ENCODE measurements at places on chromosomes 7 and 10. TPM values are rescaled to one million over a fixed set of nuclear protein-coding genes. Genes with fewer than 3 reads are reported as not detected.

DNA sequence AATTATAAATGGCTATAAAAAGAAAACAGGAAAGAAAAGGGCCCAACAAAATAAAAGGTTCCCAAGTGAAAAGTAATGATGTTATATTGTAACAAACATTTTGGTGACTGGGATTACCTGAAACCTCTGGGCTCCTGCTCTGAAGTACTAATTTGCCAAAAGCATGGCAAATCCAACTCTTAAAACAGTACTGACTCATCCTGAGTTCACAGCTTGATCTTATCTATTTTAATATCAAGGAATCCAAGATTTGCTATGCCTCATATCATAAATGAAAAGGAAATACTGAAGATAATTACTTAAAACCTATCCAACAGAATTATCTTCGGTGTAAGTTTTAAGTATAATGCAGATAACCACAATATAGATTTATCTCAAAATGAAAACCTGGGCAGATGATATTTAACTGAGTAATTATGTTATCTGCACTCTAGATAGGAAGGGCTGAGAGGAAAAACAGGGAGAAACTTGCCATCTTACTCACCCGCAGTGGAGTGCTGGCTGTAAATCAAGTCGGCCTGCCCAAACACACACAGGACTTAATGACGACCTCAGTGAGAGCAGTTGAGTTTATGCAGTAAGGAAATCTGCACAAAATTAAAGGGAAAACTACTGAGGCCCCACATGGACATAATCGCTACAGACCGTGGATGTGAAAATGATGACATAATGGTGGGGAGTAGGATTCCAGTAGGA is 48.4 kb downstream of the MPP7 start:
- H3K36me3 ChIP-seq = no peaks in the 10 kb centered on the region
- no peak for DNase-seq
- H3K4me3 ChIP-seq = no peak overlapping the region
- no peaks in the 10 kb centered on the region for H3K4me1 ChIP-seq

Gene SND1
- 110 TPM for polyA plus RNA-seq

DNA sequence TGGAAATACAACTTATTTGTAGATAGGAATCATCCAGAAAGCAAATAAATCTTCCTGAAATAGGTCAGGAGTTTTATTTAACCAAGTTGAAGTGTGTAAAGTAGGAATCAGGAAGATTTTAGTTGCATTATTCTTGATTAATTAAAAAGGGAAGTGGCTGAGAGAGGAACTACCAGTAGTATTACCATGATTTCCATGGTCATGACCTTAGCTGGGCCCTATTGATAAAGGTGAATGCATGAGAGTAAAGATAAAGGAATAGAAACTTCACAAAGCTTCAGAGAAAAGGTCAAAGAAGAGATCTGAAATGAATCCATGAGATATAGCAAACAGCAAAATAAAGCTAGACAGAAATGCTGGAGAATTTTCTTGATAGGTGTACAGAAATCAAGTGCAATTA is 46.2 kb upstream of the DLX6 start:
- no peak overlapping the region for H3K27ac ChIP-seq
- H3K27me3 ChIP-seq = no peaks in the 10 kb centered on the region
- H3K4me1 ChIP-seq = no peaks in the 10 kb centered on the region
- no peak overlapping the region for H3K4me3 ChIP-seq
- DNase-seq = no peak
- no peaks in the 10 kb centered on the region for H3K36me3 ChIP-seq

Gene COL13A1
- polyA plus RNA-seq = 0.07 TPM

GRCh38 chr10:63720676-63721075 is 199.5 kb downstream of the REEP3 start:
- H3K4me3 ChIP-seq = no peak overlapping the region
- H3K27ac ChIP-seq = no peak overlapping the region
- H3K4me1 ChIP-seq = peaks cover 14% of the 10 kb centered on the region
- H3K36me3 ChIP-seq = no peaks in the 10 kb centered on the region

GRCh38 chr10:102985811-102986210 is 67.7 kb downstream of the CNNM2 start:
- H3K27me3 ChIP-seq = no peaks in the 10 kb centered on the region
- no peak overlapping the region for H3K27ac ChIP-seq
- H3K36me3 ChIP-seq = no peaks in the 10 kb centered on the region
- H3K4me1 ChIP-seq = peaks cover 69% of the 10 kb centered on the region
- no peak for DNase-seq
- H3K4me3 ChIP-seq = no peak overlapping the region

GRCh38 chr7:96085953-96086352 is 235.9 kb downstream of the SLC25A13 start:
- DNase-seq = no peak
- H3K27me3 ChIP-seq = no peaks in the 10 kb centered on the region

Gene LRRC18
- not detected for polyA plus RNA-seq

DNA sequence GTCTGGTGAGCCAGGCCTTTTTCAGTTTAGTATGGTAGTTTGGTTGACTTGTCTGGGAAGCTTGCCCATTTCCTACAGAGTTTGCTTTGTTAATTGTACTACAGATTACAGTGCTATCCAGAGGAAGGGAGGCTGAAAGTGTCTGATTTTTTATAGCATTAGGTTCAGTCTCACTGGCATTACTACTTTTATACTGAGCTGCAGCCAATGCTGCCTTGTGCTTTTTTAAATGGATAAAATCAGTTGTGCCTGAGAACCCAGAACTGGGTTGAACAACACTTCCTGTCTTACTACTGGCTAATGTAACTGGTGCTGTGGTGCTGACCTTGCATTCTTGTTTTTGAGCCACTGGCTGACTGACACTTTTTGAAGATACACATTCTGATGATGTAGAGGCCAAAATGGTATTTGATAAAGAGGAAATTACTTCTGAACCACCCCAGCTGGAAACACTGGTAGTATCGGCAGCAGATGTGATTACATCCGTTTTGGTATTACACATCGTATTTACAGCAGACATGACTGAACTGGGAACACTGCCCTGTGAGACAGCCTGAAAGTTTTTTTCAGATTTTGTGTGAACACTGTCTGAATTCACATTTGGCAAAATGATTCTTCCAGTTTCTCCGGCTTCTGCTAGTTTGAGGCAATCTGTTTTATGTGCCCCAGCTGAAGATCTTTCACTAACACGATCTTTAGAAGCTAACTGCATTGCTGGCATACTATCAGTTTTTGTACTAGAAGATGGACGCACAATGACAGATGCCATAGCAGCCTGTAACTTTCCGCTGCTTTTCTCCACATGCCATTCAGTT is 74.1 kb downstream of the NRBF2 start:
- no peak overlapping the region for H3K4me3 ChIP-seq
- no peaks in the 10 kb centered on the region for H3K4me1 ChIP-seq
- peaks cover 70% of the 10 kb centered on the region for H3K36me3 ChIP-seq
- no peaks in the 10 kb centered on the region for H3K27me3 ChIP-seq
- H3K27ac ChIP-seq = no peak overlapping the region

GRCh38 chr10:79129361-79129997 is 60.7 kb downstream of the ZMIZ1 start:
- H3K27ac ChIP-seq = peak overlapping the region; percentile 29
- DNase-seq = peak; percentile 45
- peaks cover 84% of the 10 kb centered on the region for H3K4me1 ChIP-seq
- H3K36me3 ChIP-seq = peaks cover 31% of the 10 kb centered on the region
- no peaks in the 10 kb centered on the region for H3K27me3 ChIP-seq
- no peak overlapping the region for H3K4me3 ChIP-seq

Gene PDK4
- polyA plus RNA-seq = 0.04 TPM

GRCh38 chr7:11620406-11621253 is 211.4 kb downstream of the THSD7A start:
- H3K27ac ChIP-seq = no peak overlapping the region
- no peaks in the 10 kb centered on the region for H3K4me1 ChIP-seq
- H3K36me3 ChIP-seq = no peaks in the 10 kb centered on the region

Gene GARIN1A
- polyA plus RNA-seq = 0.12 TPM

GRCh38 chr10:118547282-118547681 is 48.2 kb downstream of the PRLHR start:
- no peak overlapping the region for H3K27ac ChIP-seq
- DNase-seq = no peak
- H3K27me3 ChIP-seq = peaks cover 5% of the 10 kb centered on the region
- no peak overlapping the region for H3K4me3 ChIP-seq
- H3K4me1 ChIP-seq = no peaks in the 10 kb centered on the region
- H3K36me3 ChIP-seq = no peaks in the 10 kb centered on the region

Gene CLIP2
- 9.2 TPM for polyA plus RNA-seq

DNA sequence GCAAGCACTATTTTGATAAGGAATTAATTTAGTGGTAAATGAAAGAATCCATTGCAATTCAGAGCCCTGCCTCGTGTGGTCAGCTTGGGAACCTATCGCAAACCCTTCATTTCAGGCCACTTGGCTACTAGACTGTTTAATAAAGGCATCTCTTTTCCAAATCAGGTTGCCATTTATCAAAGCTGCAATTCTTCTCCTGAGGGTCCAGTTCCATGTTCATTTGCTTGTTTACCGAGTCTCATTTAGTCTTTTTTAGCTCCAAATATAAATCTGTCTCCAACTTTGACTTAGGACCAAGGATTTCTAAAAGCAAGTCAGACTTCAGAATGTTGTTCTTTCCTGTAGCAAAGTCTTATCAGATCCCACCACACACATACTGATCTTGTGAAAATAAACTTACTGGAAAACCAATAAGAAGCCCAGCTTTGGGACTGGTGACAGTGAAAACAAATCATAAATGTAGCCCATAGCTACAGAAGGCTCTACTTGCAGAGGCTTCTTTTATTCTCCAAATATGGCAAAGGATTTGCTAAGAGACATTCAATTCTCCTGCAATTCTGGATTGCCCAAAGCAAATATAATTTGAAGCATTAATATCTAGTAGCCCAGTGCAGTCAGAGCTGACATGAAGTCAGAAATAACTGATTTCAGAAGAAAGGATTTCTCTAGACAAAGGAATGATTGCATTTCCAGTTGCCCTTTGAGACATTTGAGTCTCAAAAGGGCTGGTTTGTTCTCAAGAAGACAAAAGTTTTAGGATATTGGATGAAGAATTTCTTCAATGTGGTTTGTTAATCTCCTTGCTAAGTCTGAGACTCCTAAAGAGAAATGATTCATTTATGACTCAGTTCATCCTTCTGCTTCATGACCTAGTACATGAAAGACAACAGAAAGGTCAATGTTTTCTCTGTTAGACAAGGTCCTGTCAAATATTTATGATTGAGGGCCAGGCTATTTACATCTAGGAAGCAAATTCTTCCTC is 28.0 kb downstream of the PPP1R3C start:
- H3K4me3 ChIP-seq = no peak overlapping the region
- H3K27ac ChIP-seq = no peak overlapping the region
- no peak for DNase-seq
- H3K36me3 ChIP-seq = no peaks in the 10 kb centered on the region

DNA sequence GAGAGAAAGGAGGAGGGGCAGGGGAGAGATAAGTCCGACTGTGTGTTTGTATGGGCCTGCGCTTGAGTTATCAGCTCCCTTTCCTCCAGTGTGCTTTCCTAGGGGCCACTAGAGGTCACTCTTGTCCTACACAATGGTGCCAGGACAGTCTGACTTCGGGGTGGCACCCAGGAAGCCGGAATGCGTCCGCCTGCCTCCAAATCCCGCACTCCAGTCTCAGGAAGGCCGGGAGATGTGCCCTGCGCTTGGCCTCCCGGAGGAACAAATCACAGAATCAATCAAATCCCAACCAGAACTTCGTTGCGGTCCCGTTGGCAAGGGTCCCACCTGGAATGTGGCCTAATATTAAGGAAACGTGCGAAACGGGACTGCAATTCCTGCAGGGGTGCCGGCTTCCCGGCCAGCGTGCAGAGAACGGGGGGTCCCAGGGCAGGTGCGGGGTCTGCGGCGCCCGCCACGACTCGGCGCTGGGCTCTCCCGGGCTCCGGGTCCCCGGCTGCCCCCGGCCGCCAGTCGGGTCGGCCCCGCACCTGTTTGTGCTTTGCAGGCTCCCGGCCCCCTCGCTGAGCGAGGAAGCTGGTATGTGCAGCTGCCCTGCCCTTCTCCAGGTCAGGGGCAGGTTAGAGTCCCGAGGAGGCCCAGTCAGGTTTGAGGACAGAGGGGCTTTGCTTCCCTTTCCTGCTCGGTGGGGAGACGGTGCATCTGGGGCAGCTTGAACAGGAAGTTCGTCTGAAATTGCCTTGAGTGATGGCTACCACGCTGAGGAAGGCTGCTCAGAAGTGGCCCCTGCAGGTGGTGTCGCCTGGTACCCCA is 21.0 kb upstream of the HPS1 start:
- peak; percentile 79 for DNase-seq
- H3K4me3 ChIP-seq = peak overlapping the region; percentile 57
- H3K27ac ChIP-seq = no peak overlapping the region

DNA sequence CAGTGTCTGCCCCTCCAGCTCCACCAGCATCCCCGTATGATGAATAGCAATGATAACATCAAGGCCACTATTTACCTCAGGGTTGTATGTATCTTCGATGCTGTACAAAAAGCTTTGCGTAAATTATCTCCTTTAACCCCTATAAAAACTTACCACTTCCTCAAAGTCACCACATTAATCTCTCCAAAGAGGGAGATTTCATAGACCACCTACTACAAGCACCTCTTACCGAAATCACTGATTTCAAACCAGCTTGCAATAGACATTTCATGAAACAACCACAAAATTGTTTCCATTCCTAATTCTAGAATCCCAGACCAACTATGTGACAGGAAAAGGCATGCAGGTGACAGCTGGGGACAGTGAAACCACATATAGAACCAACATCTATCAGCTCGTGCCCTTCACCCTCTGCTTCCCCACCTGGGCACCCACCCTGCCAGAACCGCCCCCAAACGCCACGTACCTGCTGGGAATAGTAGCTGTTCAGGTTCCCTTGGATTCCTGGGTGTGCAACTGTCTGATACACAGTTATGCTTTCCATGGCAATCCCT is 20.1 kb upstream of the MMP21 start:
- H3K36me3 ChIP-seq = 0 out of 3 replicates have a peak, but pooled peaks cover 4% of the 10 kb centered on the region
- no peaks in the 10 kb centered on the region for H3K27me3 ChIP-seq
- H3K4me1 ChIP-seq = peaks cover 64% of the 10 kb centered on the region
- H3K27ac ChIP-seq = no peak overlapping the region

- no peak for DNase-seq
- H3K27ac ChIP-seq = no peak overlapping the region
- H3K4me1 ChIP-seq = no peaks in the 10 kb centered on the region
- no peak overlapping the region for H3K4me3 ChIP-seq
- peaks cover 3% of the 10 kb centered on the region for H3K27me3 ChIP-seq
These were observed 115.7 kb downstream of the PRKAG2 start for GRCh38 chr7:151761231-151761630.

Gene EIF5AL1
- polyA plus RNA-seq = 0.50 TPM

DNA sequence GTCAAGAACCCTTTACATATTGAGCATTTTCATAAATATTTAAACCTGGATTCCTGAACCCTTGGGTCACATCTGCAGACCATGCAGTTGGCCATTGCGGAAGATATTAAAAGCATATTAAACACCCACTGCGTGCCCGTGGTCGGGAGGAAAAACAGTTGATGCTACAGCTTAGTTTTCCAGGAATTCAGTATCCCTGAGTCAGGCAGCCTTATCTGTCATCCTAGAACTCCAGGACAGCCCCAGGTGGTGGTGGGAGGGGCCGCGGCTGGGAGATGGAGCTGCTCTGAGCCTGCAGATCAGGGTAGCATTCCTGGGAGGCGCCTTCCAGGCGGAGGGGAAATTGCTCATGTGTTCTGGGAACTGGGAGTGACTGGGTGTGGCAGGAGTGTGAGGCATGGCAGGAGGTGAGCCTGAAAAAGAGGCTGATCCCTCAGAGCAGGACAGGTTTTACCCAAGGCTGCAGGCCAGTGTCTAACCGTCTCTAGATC is 222.9 kb upstream of the SH2B2 start:
- no peak overlapping the region for H3K27ac ChIP-seq
- no peaks in the 10 kb centered on the region for H3K27me3 ChIP-seq
- peaks cover 3% of the 10 kb centered on the region for H3K36me3 ChIP-seq

Measured in HepG2 (cell line).